ENCODE measurements at places on chromosomes 7 and 10.
A peak's percentile ranks its signal among the peaks of the same experiment; 100 is the strongest.

DNA sequence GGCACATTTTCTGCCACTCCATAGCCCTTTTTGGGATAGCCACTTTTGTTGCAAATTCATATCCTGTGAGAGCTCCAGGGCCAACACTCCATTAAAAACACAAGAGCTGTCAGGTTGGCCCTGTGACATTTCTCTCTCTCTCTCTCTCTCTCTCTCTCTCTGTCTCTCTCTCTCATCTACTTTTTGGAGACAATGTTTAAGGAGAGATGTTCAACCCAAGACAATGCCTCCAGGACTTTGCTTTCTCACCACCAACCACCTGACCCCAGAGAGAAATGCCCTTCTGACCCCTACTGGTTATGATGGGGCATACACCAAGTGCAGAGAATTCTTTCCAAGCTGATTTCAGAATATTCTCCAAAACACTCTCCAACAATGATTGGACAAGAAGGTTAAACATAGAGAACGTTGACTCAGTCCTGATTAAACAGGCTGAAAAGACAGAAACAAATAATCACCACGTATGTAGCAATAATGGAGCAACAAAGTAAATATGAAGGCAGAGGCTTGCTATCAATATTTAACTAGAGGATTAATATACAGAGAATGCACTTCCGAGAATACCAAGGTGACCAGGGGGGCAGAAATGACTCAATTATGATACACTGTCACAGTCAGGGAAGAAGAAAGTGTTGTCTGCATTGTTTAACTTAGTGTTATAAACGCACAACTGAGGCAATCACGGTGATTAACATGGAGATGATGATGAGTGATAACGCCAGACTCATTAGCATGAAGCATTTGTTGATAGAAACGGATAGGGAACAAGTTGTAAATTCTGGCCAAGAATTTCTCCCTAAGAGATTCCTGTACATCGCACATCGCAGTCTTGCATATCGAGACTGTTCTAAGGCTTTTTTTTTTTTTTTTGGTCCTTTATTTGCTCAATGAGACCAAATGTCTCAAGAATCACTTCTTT lies 178.5 kb downstream of the NRP1 start:
- peak; percentile 41 for DNase-seq

DNA sequence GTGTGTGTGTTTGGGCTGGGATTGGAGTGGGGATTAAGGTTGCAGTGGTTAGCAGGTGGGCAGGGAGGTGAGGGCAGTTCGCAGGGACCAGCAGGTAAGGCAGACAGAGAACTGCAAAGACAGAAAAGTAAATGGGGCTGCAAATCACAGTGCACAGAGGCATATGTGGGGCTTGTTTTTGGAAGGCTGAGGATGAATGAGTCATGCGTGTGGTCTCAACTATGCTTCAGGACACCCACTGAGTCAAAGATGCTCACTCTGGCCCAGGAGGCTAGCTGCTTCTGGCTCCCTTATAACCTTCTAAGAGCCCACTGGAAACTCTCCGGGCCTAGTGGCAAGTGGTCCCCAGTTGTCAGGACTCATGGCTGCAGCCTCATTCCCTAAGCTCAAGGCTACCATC lies 118.2 kb downstream of the ZNF248 start:
- no peak for DNase-seq

GRCh38 chr7:131094685-131095084 lies 233.0 kb upstream of the MKLN1 start:
- no peak for DNase-seq

DNA sequence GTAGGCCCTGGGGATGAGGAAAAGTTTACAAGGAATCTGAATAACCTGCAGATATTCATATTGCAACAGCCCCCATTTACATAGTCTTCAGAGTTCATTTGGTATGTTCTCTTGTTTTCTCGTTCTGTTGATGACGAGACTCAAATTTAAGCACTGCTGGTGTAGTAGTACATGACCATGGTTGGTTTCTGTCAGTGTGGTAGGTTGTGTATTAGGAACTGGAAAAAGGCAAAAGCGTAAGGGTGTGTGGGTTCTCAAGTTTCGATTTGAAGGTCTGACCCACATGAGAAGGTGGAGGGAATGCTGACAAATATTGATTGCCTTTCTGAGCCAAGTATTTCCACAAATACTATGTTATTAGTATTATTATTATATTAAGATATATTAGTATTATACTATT lies 151.7 kb downstream of the AUTS2 start:
- DNase-seq = no peak

- DNase-seq = no peak
These were observed 108.7 kb upstream of the INSIG1 start for GRCh38 chr7:155188821-155189581.

DNA sequence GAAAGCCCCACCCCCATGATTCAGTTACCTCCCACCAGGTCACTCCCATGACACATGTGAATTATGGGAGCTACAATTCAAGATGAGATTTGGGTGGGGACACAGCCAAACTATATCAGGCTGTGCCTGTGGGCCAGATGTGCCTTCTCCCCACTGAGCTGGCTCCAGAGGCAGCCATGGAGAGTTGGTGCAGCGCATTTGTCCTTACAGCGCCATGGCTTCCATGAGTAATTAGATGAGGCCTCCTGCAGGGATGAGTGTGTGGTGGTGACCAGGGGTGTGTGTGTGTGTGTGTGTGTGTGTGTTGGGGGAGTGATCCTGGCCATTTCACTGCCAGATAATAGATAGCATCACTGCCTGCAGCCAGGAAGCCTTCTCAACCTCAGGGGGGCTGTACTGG lies 94.6 kb downstream of the FANK1 start:
- peak; percentile 33 for DNase-seq

DNA sequence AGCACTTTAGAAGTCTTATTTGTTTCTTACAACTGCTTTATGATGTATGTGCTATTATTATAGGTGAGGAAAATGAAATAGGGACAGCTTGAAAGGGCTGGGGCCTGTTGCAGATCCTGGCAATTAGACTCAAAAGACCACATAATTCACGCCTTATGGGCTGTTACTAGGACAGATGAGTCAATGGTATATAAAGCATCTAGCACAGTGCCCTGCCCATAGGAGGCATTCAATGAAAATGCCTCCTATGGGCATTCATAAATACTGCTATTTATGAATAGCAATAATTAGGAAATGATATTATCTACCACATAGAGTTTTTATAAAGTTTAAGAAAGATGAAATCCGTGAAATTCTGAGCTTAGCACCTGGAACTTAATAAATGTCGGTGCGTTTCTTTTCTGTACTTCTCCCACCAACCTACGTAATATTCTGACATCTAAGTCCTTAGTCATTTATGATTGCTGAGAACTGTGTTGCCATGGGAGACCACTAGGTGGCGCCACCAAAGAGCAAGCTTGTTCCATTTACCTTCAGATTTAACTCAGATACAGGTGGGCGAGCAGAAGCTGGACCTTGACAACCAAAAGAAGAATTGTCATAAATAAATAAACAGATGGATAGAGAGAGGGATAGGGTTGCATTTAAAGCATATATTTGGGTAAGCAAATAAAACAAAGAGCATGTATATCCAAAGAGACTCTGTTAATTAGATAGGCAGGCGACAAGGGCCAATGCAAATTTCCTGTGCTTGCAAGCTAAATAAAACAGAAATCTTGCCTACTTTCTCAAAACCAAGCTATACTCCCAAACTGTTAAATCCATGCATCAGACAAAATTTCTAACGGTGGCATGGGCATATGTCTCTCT lies 699.9 kb downstream of the INHBA start:
- peak; percentile 27 for DNase-seq

DNA sequence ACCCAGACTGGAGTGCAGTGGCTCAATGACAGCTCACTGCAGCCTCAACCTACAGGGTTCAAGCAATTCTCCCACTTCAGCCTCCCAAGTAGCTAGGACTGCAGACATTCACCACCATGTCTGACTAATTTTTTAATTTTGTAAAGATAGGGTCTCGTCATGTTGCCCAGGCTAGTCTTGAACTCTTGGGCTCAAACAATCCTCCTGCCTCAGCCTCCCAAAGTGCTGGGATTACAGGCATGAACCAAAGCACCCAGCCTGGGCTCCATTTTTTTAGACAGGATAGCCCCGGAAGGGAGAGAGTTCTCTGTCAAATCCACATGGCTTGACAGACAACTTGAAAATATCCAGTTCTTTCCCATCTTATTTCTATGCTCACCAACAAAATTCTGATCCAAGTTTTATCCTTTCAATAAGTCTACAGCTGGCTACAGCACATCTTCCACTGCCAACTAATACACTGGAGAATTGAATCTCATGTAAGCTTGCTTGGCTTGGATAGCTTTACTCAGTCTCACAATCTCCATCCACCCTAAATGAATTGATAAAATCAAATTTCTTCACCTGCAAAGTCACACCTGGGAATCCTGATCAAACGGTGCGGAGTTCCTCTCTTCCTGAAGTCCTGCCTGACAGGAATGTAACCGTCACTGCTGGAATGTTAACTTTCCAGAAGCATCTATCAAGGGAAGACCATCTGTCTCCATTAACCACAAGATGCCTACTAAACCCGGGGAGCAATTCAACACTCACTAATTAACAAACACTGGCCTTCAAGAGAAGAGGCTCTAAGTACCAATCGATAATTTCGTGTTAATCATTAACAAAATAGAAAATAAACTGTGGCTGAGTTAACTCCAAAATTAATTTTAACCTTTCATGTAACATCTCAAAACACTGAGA lies 239.7 kb upstream of the MKLN1 start:
- no peak for DNase-seq

GRCh38 chr7:47035522-47035921 lies 546.4 kb downstream of the TNS3 start:
- no peak for DNase-seq

- no peak for DNase-seq
These were observed 12.6 kb downstream of the FFAR4 start for GRCh38 chr10:93579089-93579488.

DNA sequence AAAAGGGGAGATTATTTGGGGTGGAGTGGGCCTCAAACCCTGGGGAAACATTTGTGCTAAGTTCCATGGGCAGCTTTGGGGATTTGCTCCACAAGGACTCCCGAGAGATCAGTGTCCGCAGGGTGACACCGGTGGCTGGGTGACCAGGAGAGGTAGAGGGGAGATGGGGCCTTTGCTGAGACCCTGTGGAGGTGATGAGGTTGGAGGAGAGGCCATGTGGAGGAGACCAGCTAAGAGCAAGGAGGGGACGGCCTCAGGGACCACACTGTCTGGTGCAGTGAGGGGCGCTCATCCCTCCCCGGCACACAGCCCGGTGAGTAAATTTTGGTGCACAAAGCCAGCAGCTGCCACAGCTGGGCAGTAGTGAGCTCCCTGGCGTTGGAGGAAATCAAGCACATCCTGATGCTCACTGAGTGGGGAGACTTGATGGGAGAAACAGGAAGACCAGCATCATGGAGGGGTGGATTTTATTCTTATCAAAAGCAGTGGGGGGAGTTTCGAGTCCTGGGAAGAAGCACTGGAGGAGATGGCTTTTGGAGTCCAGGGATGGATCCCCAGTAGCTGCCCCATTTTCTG lies 20.2 kb upstream of the ELFN1 start:
- DNase-seq = no peak

- DNase-seq = no peak
These were observed 57.3 kb downstream of the GBF1 start for GRCh38 chr10:102302611-102303010.

DNA sequence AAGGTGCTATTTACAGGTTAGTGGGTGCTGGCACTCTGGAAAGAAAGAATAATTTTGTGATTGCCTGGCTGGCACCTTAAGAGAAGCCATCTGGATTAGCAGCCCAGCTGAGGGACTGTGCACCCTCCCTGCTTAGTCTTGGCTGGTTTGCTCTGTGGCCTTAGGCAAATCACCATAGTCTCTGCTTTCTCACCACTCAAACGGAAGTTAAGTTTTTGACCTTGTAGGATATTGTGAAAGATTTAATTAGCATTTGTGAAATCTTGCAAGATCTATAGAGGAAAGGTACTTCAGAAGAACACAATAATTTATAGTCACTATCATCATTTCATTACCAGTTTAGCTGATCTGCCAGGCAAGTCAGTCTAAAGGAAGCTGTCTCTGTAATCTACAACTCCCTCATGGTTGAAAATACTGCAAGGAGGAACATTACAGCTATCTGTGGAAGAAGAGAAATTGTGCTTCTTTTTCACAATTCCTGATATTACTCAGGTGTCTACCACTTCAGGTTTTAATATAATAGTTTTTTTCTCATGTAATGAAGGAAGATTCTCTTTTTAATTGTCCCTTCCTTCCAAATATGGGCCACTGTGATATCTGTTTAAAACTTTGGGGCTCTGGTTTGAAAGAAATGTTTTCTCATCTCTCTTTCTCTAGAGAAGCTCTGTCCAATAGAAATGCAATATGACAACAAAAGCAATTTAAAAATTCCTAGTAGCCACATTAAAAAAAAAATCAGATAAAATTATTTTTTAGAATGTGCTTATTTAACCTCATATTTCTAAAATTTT lies 219.6 kb downstream of the PTEN start:
- DNase-seq = peak; percentile 31

- DNase-seq = no peak
These were observed 46.9 kb downstream of the SLIT1 start for GRCh38 chr10:97138846-97139245.

DNA sequence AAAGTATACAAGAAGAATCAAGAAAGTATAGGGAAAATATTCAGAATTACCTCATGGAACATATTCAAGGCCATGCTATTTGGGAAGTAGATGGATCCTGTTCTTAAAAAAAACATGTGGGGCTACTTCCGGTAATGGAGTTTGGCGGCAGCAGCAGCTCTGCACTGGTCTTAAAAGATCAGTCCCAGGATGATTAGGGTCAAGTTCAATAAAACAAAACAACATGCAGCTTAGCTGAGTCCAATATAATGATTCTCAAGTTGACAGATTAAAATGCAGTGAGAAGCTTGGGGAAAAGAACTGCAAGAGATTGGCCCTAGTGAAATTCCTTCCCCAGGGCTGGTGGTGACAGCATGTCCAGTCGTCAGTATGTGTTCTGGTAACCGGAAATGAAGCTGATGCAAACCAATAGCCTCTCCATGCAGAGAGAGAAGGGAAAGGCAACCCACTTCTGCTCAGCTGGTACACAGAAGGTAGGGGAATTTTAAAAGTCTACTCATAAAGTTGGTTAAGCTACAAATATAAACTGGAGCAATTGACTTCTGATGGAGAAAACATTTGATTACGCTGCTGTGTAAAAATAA lies 305.1 kb upstream of the IMMP2L start:
- no peak for DNase-seq

- DNase-seq = no peak
These were observed 146.2 kb downstream of the PTPN20 start for GRCh38 chr10:47057471-47057870.

DNA sequence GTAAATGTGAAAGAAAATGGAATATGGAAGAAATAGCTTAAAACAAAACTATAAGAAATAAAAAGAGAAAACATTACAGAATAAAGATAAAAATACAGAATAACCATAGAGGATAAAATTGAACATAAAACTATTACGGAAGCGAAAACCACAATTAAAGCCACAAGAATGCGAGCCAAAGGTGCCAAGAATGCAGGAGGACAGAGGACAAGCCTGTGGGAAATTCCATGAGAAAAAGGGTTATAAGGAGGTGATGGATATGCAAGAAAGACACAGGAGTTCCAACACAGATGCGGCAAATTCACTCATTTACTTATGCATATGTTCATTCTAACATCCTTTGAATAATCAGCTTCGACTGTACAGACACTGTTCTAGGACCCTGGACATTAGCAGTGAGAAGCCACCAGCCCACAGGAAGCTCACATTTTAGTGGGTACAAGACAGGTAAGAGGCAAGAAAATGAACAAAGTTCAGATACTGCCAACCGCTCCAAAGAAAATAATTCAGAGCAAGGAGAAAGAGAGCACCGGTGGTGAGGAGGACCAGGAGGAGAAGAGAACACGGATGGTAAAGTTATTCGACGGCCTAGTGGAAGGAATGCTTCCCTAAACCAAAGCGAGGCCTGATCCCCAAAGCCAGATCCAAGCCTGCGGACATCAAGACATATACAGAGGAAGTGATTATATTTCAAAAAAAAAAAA lies 213.7 kb upstream of the MGMT start:
- DNase-seq = no peak
